Amygdala (tissue), 56 donors: ENCODE measurements at places on chromosomes 5 and 9.

DNA sequence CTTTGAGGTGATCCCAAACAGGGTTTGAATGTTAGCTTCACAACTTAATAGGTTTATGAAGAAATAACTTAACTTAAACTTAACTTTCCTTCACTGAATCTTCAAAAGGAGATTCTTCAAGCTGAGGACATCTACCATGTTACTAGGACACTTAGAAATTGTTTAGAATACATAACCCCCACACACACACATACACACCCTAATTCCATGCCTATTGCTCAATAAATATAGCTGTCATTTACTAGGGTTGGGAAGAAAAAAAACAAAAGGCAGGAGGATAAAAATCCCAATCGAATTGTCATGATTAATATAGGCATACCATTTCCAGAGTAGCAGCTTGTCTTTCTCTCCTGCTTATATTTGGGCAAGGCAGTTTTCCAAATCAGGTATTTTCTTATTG lies 68.3 kb downstream of the ALDH1A1 start:
- DNase-seq = no peak

- no peak for DNase-seq
These were observed 800.9 kb downstream of the CDH9 start for GRCh38 chr5:26237489-26237888.

- no peak for DNase-seq
These were observed 28.4 kb upstream of the SNCAIP start for GRCh38 chr5:122283592-122283991.

DNA sequence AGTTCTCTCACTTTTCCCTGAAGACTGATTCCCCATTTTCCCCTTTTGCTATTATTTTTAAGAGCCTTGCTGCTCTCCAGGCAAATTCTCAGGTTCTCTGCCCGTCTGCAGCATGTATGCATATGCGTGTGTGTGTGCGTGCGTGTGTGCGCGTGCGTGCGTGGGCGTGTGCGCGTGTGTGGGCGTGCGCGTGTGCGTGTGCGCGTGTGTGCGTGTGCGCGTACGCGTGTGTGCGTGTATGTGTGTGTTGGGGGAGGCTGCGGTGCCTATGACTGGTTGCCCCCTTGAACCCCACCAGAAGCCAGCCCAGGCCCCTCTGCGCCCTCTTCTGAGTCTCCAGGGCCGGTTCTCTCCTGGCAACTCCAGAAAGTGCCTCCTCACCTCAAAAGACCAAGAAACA lies 987 bp upstream of the FOXI1 start:
- no peak for DNase-seq

- peak; percentile 13 for DNase-seq
These were observed 29.5 kb downstream of the TNIP1 start for GRCh38 chr5:151051066-151051930.

DNA sequence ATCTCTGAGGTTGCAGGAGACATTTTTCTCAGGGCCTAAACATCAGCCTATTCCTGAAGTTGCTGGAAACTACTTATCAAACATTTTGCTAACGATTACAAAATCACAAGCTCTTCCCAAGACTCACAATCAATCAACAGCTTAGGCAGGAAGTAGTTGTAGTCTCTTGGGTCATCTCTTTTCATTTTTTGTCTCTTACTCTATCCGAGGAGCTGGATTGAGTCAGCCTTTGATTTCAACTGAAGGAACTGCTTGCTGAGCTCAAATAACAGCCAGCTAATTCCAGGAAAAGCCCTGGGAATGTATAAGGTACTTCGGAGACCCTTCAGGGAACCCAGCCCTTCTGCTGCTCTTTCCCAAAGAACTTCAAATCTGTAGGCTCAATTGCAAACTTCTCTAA lies 398.9 kb downstream of the PLK2 start:
- no peak for DNase-seq

GRCh38 chr5:52961274-52961681 lies 27.9 kb upstream of the ITGA2 start:
- DNase-seq = no peak

- no peak for DNase-seq
These were observed 199.0 kb downstream of the ARHGAP26 start for GRCh38 chr5:142969186-142969585.

- peak; percentile 84 for DNase-seq
These were observed at the start of gene DNLZ for GRCh38 chr9:136363106-136363948. Gene DNLZ, minus strand, starts transcription at chr9:136363744. Its CDS starts 30 bp downstream, at chr9:136363714.

DNA sequence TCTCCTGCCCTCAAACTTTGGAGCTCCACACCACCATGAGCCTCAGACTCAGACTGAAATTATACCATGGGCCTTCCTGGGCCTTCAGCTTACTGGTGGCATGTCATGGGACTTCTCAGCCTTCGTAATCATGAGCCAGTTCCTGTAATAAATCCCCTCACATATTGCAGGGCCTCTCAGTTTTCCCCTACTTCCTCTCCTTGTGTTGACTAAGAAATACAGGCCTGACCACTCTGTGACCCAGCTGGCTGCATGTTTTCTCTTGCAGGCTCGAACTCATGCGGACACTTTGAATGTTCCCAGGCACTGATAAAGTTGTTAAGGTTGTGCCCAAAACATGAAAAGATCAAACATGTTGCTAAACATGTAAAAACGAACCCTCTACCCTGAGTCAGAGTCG lies 26.2 kb upstream of the SHC3 start:
- DNase-seq = no peak

- DNase-seq = no peak
These were observed 64.3 kb upstream of the S1PR3 start for GRCh38 chr9:88926781-88927505.

DNA sequence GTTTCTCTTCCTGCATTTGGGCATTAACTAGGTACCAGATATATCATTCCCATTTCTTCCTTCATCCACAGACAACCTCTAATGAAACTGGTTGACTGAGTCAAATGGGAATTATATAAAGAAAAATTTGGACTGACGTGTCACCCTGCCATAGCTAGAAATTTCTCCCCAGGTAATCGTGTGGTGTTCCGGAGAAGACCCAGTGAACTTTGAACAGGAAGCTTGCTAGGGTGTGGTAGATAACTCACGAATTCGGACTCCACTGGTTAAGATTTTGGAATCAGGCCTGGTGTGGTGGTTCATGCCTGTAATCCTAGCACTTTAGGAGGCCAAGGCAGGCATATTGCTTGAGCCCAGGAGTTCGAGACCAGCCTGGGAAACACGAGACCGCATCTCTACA lies 114.3 kb upstream of the OTULINL start:
- DNase-seq = no peak

DNA sequence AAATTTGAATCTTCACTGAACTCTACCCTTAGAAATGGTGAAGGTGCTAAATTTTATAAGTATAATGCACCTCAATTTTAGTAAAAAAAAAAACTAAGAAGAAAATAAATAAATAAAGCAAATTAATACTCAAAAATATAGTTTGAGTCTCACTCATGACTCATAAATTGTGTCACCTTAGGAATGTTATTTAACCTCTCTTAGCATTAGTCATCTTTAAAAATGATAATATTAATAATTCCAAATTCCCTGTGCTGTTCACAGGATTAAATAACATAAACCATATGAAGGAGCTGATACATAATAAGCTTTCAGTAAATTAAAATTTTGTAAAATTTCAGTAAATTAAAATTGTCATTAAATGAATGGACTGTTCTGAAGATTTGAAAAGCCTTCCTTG lies 339.8 kb upstream of the RGMB start:
- no peak for DNase-seq

DNA sequence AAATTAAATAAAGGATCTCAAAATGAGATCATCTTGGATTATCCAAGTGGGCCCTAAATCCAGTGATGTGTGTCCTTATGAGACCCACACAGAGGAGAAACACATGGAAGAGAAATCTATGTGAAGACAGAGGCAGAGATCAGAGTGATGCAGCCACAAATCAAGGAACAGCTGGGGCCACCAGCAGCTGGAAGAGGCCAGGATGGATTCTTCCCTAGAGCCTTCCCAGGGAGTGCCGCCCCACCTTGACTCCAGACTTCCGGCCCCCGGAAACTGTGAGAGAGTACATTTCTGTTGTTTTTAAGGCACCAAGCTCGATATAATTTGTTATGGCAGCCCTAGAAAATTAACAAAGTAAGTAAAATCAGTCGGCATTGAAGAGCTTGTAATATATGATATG lies 286.9 kb downstream of the FBXL7 start:
- DNase-seq = no peak

GRCh38 chr5:1278656-1279442 lies 16.0 kb downstream of the TERT start:
- no peak for DNase-seq

DNA sequence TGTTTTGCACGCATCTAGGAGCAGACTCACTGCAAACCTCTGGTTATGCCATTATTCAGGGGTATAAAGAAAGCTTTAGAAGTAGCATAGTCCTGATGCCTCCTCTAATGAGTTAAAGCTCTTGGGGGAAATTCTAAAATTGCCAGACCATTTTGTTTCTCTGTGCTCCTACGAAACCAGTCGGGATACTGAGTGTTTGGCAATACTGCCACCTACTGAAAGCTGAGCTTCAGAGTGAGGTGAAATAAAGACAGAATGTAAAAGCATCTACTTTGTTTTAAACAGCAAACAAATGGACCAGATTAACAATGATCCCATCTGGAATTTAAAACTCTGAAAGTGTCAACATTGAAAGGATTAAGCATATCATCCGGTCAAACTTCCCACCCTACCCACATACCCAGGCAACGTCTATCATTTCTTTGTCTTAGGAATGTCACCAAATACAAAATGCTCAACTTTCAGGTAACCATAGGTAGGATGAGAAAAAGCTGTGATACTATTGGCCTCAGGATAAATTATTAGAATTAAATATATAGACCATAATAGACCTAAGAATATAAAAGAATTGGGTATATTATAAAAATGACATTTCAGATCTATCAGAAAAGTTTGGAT lies 77.8 kb upstream of the SHISAL2B start:
- DNase-seq = no peak

- no peak for DNase-seq
These were observed 35.2 kb downstream of the PCDHAC2 start for GRCh38 chr5:141001446-141001843.

- DNase-seq = no peak
These were observed 339.2 kb downstream of the PRR16 start for GRCh38 chr5:120803282-120803681.

DNA sequence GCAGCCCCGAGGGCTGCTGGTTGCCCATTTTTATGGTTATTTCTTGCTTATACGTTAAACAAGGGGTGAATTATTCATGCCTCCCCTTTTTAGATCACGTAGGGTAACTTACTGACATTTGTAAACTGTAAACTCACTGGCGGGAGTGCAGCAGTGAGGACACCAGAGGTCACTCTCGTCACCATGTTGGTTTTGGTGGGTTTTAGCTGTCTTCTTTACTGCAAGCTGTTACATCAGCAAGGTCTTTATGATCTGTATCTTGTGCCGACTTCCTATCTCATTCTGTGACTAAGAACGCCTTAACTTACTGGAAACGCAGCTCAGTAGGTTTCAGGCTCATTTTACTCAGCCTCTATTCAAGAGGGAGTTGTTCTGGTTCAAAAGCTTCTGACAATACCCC lies 155.0 kb upstream of the PRDM9 start:
- DNase-seq = no peak

DNA sequence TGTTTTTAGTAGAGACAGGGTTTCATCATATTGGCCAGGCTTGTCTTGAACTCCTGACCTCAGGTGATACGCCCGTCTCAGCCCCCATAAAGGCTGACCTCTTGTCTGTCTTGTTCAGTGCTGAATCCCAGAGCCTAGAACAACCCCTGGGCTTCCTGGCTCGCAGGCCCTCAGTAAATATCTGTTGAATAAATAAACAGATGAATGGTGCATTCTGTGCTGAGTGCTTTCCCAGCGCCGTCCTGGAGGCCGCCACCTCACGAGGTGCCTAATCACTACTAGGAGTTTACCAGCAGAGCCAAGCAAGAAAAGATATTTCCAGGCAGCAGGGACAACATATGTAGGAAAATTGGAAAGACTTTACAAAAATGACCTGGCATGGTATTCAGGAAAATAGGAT lies 88.5 kb downstream of the SNX24 start:
- no peak for DNase-seq

GRCh38 chr5:135170500-135170899 lies 136.5 kb upstream of the PITX1 start:
- no peak for DNase-seq

GRCh38 chr9:22157276-22157675 lies 148.2 kb upstream of the CDKN2B start:
- no peak for DNase-seq

GRCh38 chr5:67773411-67774266 lies 441.9 kb upstream of the PIK3R1 start:
- peak; percentile 33 for DNase-seq

GRCh38 chr9:84371737-84372136 lies 31.2 kb upstream of the SLC28A3 start:
- DNase-seq = no peak

- DNase-seq = no peak
These were observed 87.1 kb downstream of the SETX start for GRCh38 chr9:132267660-132268059.

DNA sequence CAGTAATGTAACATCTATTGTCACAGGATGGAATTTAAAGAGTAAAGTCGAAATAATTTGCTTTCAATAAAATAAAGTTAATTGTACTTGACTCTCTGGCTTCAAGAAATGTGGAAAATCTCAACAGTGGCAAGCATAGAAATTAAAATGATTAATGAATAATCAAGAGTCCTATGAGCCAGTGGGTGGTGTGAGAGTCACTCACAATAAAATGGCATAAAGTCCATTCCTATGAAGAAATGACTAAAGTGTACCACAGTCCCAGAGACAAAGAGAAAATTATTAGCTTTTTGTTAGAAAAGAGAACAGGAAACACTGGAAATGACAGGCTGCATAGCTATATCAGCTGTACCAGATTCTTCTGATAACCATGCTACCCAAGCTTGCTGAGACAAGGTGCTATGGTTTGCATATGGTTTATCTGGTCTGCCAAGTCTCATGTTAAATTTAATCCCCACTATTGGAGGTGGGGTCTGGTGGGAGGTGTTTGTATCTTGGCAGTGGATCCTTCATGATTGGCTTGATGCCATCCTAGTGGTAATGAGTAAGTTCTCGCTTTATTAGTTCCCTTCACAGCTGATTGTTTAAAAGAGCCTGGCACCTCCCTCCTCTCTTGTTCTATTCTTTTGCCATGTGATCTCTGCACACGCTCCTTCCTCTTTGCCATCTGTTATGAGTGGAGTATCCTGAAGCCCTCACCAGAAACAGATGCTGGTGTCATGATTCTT lies 647.7 kb upstream of the ITGA1 start:
- DNase-seq = no peak

DNA sequence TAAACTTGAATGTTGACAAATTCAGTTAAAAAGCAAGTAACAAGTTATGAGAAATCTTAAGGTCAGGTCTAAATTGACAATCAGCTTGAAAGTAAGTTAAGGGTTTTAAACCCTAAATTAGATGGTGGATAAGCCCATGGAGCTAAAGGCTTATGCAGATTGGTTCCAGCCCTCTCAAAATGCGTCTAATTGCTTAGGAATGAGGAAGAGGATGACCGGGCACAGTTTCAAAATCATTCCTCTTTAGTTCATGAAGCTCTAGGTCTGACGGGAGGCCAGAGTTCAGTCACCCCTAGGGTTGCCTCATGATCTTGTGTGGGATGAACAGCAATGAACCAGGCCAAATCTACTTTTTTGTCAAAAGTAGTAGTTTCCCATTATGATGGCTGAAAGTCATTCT lies 75.4 kb downstream of the SLC38A9 start:
- DNase-seq = no peak
